Fibroblast of skin of right biceps (primary cell): ENCODE measurements at places on chromosomes 4 and X.

- DNase-seq, result peak; percentile 1
Observed at GRCh38 chrX:151359931-151360871, 36.8 kb upstream of the VMA21 start.

DNA sequence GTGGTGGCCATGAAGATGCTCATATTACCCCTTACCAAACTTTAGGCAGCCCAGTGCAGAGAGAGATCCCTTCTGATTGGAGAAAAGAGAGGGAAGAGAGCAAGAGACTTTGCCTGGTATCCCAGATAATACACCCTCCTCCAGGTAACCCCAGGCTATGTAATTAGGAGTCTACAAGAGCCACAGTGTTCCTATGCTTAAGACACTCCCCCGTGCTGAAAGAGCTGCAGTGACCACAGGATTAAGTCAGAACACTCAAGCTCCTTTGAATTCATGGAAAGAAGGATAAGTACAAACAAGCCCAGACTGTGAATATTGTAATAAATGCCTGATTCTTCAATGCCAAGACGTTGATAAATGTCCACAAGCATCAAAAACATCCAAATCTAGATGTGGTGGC lies 41.4 kb downstream of the PABPC4L start:
- DNase-seq, result no peak

GRCh38 chr4:39834269-39834668 lies 136.3 kb downstream of the UBE2K start:
- DNase-seq, result peak; percentile 35

DNA sequence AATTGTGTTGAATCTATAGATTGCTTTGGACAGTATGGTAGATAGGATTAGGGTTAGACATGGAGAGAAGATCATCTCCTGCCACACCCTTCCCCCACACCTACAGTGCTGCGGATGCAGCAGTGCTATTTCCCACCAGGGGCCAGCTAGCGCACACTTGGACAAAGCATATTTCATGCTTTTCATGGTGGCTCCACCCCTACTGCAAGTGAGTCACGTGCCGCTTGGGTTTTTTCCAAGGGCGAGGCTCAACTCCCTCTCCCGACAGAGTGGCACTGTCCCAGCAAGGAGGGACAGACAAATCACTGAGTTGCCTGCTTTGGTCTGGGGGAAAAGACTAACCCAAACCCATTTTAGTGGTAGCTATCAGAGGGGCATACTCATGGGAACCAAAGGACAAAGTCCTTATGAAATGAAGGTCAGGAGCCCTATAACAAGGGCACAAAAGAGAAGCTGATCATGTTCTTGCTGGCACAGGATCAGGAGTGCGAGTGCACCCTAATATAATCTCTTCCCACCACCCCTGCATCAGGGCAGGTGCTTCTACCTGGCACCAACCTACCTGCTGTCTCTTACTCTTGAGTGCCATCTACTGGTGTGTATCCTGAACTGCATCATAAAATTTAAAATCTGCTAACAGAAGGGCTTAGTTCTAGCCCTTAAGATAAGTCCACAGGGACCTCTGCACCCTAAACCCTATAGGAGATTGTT lies 55.1 kb upstream of the PGAM4 start:
- DNase-seq, result peak; percentile 4

- DNase-seq, result no peak
Observed at GRCh38 chr4:121009578-121010478, 62.5 kb downstream of the NDNF start.

DNA sequence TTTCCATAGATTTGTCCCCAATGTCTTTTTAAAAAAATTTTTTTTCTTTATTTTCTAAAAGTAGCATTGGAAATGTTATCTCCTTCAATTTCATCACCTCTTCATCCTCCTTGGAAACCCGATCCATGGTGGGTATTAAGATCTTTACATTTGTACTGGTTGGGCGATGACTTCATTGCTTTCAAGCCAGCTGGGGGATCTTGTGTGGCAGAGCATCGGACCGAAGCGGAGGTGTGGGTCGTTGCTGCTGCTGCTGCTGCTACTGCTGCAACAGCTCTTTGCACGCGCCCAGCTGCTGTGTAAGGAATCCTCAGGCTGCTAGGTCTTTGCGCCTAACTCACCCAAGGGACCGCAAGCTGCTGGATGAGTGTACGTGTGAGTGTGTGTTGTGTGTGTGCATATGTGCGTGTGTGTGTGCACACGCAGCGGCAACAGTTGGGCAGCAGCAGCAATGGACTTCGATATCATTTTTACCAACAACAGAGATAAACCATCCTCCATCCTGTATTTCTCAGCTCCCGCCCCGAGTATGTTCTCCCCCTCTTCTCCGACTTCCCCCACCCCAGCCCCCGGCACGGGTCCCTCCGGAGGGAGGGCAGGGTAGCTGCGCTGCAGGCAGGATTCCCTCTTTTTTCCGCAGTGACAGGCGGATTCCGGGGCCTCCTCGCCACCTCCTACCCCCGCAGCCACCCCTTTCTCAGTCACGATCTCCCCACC lies 768 bp upstream of the CDKL5 start:
- peak; percentile 60 for DNase-seq

DNA sequence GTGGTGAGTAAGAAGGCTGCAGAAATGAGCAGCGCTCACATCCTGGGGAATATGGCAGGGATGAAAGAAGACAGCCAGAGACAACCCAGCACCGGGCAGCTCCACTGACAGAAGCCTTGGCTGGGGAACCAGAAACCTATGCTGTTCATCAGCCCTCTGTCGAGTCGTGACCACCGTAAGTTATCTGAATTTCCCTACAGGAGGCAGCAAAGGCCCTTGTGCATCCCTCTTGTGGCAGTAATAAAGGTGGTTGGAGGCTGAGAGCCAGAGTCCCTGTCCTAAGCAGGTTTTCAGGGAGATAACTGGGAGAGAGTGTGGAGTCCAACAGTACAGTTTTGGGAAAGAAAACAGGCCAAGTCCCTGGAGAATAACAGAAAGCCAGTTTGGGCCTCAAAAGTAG lies 194.0 kb upstream of the BOD1L1 start:
- DNase-seq, result peak; percentile 2

- DNase-seq, result no peak
Observed at GRCh38 chrX:136203951-136204350, 47.2 kb downstream of the MAP7D3 start.

DNA sequence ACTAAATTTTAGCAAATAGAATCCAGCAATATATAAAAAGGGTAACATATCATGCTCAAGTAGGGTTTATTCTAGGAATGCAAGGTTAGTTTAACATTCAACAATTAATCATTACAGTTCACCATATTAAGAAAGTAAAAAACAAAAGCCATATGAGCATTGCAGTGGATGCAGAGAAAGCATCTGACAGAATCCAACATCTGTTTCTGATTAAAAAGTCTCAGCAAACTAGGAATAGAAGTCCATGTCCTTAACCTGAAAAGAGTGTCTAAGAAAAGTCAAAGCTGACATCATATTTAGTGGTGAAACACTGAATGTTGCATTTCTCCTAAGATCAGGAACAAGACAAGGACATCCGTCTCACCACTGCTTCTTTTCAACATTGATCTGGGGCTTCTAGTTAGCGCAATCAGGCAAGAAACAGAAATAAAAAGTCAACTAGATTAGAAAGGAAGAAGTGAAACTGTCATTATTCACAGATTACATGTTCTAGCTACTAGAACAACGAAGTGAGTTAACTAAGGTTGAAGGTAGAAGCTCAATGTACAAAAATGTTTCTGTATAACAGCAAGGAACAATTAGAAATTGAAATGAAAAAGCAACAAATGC lies 49.3 kb downstream of the MRPL1 start:
- peak; percentile 39 for DNase-seq

DNA sequence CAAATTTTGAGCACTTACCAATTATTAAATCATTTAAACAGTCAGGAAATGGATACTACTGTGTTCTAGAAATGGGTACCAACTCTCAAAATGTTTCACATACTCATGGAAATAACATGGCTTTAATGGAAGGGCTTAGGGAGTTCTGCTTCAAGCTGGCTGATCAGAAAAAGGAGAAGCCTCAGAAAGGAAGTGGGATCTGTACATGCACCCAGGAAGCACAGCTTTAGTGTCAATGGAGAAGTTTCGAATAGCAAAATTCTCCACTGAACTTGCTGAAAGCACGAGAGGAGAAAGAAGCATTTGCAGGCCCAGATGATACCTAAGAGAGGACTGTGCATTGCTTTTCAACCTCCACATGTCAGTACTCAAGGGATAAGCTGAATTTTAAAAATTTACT lies 11.1 kb upstream of the HS3ST1 start:
- DNase-seq, result no peak

DNA sequence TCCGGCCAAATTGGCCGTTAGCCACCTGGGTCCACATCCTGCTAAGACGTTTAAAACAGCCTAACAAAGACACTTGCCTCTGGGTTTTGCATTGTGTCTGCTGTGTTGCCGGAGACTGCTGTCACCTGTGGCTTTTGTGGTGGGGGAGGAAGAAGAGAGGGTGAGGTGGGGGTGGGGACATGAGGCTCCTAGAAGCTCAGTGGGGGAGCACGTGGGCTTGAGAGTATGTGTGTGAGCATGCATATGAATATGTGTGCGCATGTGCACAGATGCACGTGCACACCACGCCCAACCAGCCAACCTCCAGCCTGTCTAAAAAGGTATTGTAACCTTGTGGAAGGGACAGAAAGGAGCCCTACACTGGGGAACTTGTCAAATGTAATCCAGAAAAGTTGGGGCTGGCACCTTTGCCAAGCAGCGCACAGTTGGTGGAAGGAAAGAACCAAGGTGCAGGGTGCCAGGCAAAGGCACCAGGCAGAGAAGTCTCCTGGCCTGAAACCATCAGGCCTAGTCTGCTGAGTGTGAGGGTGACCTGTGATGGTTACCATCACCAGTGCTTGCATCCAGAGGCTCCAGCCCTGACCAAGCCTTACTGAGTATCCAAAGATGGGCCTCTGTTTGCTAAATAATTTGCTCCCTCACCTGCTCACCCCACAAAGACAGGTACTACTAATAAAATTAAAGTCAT lies 10.1 kb upstream of the SASH3 start:
- DNase-seq, result no peak

DNA sequence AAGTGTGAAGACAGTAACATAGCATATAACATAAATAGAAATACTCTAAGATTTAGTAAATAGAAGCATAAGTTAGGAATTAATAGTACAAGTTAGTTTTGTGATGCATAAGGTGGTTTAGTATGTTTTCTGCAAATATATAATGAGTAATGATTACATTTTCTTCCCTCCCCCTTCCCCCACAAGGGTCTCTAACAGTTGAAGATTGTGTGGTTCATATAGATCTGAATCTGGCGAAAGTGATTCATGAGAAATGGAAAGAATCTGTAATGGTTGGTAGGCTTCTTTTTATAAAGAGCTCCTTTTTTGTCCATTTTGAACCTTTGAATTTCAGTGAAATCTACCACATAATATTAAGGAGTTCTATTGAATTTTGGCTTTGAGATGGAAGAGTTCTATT lies 66.3 kb downstream of the N4BP2 start:
- DNase-seq, result peak; percentile 31

DNA sequence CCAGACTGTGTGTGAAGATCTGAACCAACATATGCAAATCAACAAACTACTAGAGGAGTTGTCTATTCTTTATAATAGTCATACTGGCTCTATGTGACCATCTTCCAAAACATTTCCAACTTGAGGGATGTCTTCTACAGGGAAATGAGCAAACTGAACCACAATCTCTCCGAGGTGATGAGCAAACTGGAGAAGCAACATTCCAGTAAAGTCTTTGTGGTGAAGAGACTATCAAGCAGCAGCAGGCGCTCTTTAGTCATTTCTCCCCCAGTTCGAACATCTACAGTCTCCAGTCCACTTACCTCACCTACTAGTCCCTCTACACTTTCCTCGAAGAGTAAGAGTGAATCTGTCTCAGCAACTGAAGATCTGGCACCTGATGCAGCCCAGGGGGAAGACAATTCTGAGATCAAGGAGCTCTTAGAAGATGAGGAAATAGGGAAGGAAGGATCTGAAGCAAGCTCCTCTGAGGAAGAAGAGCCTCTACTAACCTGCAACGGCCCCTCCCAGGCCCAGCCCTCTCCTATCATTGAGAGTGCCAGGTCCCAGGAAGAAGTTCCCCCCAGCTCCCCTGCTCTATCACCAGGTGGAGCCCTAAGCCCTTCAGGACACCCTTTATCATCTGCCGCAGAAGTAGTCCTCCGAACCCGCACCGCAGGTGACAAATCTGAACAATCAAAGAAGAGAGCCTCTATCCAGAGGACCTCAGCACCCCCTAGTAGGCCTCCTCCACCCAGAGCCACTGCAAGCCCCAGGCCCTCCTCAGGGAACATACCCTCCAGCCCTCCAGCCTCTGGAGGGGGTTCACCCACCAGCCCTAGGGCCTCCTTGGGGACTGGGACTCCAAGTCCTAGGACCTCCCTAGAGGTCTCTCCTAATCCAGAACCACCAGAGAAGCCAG lies 98.1 kb downstream of the HNRNPD start:
- no peak for DNase-seq

DNA sequence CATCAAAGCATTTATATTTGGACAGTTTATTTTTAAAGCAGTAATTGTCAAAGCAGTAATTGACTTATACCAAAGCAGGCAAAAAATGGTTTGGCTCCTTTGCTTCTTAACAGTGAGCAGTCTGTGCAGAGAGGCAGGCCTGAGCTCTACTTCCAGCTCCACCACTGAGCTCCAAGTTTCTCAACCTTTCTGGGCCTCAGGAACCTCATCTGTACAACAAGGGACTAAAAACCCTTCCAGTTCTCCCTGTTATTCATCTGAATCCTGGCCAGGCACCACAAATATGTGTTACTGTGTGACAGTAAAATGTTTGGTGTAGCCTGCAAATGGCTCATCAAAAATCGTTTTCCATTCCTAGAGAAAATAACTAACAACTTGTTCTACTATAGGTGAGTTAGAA lies 88.7 kb upstream of the TTC29 start:
- peak; percentile 42 for DNase-seq

DNA sequence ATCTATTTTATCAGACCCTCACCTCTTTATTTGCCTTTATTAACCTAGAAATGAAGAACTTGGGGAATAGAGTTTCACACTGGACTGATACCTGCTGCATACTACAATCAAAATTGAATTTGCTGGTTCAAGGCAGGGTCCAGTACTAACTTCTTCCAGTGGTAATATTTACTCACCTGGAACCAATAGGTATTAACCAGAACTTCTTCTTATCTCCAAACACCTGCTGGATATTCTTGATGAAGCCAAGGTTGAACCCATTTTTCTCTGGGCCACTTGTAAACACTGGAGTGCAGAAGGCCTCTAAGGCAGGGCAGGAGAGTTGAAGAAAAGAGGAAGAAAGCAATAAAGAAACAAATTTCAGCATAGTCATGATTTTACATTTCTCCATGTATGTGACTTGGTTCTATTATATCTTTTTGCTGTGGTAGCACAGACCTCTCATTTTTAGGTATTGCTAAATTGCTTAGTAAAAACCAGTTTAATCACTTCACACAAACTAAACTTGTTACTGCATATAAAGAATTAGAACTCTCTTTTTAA lies 101.1 kb downstream of the ZDHHC15 start:
- DNase-seq, result no peak
